ENCODE measurements at places on chromosomes 1 and 21. TPM values are rescaled to one million over a fixed set of nuclear protein-coding genes. Genes with fewer than 3 reads are reported as not detected.

PCSK9 gene
- total RNA-seq: 0.23 TPM

KLF17 gene
- total RNA-seq: not detected

- DNase-seq: no peak
- no peak overlapping the region for H3K4me3 ChIP-seq
- no peak overlapping the region for H3K27ac ChIP-seq
Observed at GRCh38 chr1:188769181-188769580, 1708.5 kb downstream of the BRINP3 start.

HSPB7 gene
- total RNA-seq: not detected

- no peaks in the 10 kb centered on the region for H3K27me3 ChIP-seq
- no peak overlapping the region for H3K4me3 ChIP-seq
- H3K27ac ChIP-seq: no peak overlapping the region
- H3K4me1 ChIP-seq: no peaks in the 10 kb centered on the region
- no peak for DNase-seq
Observed at GRCh38 chr1:229452956-229453801, 19.3 kb upstream of the ACTA1 start.

GRCh38 chr1:25757846-25758185 lies 42.2 kb upstream of the SELENON start:
- no peaks in the 10 kb centered on the region for H3K4me1 ChIP-seq
- H3K27ac ChIP-seq: no peak overlapping the region
- no peak for DNase-seq

DNA sequence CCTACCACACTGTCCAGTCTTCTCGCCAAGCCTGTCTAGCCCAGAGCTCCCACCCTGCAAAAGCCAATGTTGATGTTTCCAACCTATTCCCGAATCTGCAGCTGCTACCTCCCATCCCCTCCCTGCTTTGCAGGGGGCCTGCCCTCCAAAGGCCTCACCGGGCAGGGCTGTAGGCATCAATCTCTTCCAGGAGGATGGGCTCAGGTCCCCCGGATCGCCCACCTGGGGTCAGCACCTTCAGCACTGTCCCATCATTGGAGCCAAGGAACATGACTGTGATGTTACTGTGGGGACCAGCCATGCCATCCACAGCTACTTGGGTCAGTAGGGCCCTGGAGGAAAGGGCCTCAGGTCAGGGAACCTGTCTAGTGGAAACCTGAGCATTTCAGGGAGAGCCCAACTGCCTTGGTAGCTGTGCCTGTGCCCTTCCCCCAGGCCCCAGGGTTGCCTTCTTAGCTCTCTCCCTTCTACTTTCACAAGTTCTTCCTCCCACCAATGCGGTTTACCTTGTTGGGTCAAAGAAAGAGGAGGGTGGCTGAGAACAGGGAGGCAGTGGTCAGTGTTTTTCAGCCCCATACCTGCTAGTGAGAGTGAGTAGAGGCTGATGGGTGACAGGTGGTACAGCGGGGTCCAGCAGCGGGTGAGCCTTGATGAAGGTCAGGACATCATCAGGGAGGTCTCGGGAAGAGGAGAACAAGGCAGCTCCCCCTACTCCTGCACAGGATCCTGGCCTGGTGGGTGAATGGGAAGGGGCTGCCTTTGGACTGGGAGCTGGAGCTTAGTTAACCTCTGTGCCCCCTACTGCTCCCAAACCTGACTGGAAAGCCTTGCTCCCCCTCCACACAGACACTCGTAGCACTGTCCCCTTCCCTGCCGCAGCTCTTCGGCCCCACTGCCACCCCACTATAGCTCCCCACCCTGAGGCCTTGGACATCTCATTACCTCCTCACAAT lies 10.7 kb downstream of the SEMA6C start:
- DNase-seq: no peak
- peaks cover 6% of the 10 kb centered on the region for H3K4me1 ChIP-seq
- no peak overlapping the region for H3K27ac ChIP-seq

GRCh38 chr1:44212355-44213221 lies 683 bp upstream of the DMAP1 start:
- H3K27ac ChIP-seq: no peak overlapping the region
- no peak for DNase-seq
- peaks cover 13% of the 10 kb centered on the region for H3K4me1 ChIP-seq

GRCh38 chr1:171017426-171017825 lies 73.3 kb upstream of the FMO3 start:
- no peak overlapping the region for H3K27ac ChIP-seq
- no peak for DNase-seq
- H3K4me3 ChIP-seq: no peak overlapping the region
- H3K36me3 ChIP-seq: no peaks in the 10 kb centered on the region

- no peak overlapping the region for H3K4me3 ChIP-seq
- H3K27ac ChIP-seq: no peak overlapping the region
- H3K36me3 ChIP-seq: no peaks in the 10 kb centered on the region
- DNase-seq: no peak
- peaks cover 3% of the 10 kb centered on the region for H3K27me3 ChIP-seq
Observed at GRCh38 chr1:228987286-228987685, 252.0 kb downstream of the RHOU start.

ATP6V1G3 gene
- not detected for total RNA-seq

DNA sequence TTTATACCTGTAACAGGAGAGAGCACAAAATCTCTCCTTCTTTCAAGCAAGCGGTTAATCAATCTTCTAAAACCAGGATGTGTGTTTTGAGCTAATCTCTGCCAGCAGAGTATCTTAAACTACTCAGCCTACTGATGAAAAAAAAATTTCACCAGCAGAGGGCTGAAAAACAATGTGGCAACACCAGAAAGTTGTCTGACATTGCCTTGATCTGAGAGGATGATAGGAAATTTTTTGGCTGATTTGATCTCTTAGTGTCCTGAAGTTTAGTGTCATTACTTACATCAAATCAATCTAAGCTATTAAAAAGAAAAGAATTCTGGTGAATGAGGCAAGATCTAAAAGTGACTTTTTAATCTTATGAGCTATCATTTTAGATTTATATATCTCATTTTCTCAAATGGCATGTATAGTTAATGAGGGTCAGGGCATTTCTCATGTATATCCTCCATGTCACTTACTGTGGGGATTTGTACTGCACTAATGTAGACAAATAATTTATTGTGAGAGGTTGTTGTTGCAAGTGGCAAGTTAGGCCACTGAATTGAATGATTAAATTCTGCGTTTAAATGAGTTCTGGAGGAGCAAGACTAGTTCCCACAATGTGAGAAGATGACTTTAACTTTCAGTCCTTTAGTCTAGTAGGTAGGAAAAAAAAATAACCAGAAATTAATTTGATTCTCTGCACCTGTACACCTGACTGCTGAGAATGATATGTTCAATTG lies 10.9 kb downstream of the ADAMTS1 start:
- no peak overlapping the region for H3K27ac ChIP-seq
- no peak for DNase-seq
- peaks cover 8% of the 10 kb centered on the region for H3K27me3 ChIP-seq
- peaks cover 2% of the 10 kb centered on the region for H3K36me3 ChIP-seq
- H3K4me3 ChIP-seq: no peak overlapping the region

- peak; percentile 64 for DNase-seq
- H3K4me1 ChIP-seq: peaks cover 10% of the 10 kb centered on the region
- H3K27me3 ChIP-seq: no peaks in the 10 kb centered on the region
Observed at GRCh38 chr1:81801651-81802456, 1.1 kb downstream of the ADGRL2 start.

DNA sequence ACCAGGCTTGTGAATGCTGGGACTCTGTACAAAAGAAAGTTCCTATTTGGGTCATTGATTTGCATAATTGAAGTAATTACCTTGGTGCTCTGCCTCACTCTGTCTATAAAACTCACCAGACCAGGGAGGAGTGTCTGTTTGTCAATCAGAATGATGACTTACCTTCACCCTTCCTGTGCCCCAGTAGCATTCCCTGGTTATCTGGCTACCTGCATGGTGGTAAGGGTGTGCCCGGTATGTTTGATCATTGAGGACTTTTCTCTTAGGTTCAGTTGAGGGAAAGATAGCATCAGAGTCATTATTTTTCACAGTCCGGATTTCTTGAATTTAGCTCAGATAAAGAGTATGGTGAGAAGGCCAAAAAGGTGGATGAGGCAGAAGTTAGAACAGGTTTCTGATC lies 190.0 kb downstream of the BRINP2 start:
- no peak overlapping the region for H3K4me3 ChIP-seq
- H3K4me1 ChIP-seq: no peaks in the 10 kb centered on the region
- H3K36me3 ChIP-seq: no peaks in the 10 kb centered on the region
- no peaks in the 10 kb centered on the region for H3K27me3 ChIP-seq
- no peak for DNase-seq

DNA sequence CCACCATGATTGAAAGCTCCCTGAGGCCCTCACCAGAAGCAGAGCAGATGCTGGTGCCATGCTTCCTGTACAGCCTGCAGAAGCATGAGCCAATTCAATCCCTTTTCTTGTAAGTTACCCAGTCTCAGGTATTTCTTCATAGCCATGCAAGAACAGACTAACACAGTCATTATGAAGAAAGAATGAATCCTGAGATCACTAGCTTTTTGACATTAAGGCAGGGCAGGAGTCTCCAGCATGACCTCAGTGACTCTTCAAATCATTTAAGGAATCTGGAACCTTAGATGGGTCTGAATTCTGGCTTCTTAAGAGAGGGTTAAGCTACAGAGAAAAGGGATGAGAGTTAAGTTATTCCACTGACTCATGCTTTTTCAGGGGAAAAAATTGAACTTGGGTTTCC lies 79.0 kb downstream of the PTPN14 start:
- no peak for DNase-seq
- no peak overlapping the region for H3K4me3 ChIP-seq
- peaks cover 23% of the 10 kb centered on the region for H3K4me1 ChIP-seq
- H3K27me3 ChIP-seq: no peaks in the 10 kb centered on the region
- no peaks in the 10 kb centered on the region for H3K36me3 ChIP-seq

DNA sequence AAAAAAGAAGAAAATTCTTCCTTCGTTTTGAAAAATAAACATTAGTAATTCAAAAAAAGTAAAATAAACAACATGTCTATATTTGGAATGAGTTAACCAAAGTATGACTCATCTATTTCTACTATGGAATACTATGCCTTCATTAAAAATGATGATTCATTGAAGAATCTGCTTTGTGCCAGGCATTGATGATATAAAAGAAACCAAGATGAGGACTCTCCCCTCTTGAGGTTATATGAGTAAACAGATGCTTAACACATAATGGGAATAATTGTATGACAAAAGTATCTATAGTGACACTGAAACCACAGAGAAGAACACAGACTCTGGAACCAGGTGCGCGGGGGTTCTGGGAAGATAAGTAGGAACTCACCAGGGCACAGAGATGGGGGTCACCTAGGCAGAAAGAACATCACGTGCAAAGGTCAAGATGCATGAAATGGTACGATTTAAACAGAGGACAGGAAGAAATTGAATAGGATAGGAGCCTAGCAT lies 18.8 kb downstream of the ELF3 start:
- H3K4me1 ChIP-seq: no peaks in the 10 kb centered on the region
- H3K36me3 ChIP-seq: no peaks in the 10 kb centered on the region
- peaks cover 3% of the 10 kb centered on the region for H3K27me3 ChIP-seq
- no peak overlapping the region for H3K27ac ChIP-seq
- peak; percentile 26 for DNase-seq

DNA sequence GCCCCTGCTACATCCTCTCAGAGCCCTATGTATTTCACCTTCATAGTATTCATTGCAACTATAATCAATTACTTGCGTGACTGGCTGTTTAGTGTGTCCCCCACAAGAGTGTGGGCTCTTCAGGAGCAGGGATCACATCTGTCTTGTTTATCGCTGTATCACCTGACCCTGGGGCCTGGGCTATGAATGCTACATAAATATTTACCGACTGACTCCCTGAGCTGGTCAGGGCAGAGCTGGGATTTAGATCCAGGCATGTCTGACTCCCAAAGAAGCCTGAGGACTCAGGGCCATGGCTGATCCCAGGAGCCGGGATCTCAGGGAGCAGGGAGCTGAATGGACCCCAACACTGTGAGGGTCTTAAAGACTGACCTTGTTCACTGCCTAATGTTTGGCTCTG lies 49.7 kb downstream of the AHDC1 start:
- H3K27me3 ChIP-seq: no peaks in the 10 kb centered on the region
- DNase-seq: no peak
- H3K27ac ChIP-seq: no peak overlapping the region
- peaks cover 10% of the 10 kb centered on the region for H3K4me1 ChIP-seq
- H3K4me3 ChIP-seq: no peak overlapping the region
- H3K36me3 ChIP-seq: peaks cover 5% of the 10 kb centered on the region

DNA sequence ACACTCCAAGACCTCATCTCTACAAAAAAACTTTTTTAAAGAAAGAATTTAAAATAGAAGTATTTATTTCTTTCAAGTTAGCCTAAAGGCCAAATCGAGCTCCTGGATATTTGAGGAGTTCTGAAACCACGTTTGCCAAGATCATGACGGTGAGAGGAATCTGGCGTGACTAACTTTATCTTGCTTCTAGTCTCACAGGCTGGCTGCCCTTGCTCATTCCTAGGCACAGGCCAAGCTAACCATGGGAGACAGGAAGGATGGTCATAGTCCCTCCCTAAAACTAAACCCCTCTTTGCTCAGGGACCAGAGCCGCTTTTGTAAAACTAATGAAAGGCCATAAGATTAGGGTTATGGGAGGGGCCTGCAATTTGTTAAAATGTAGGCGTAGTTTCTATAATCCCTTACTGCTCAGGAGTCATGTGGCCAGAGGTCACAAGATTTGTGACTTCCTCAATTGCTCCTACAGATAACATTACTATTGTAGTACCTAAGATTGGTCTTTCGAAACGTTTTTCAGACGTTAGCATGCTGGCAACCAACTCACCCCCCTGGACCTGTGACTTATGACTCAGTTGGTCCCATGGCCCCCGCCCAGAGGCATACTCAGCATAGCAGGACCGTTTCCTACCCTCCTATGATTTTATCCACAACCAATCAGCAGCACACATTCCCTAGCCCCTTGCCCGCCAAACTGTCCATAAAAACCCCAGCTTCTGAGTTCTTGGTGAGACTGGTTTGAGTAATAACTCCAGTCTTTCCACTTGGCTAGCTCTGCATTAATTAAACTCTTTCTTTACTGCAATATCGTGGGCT lies 425.0 kb downstream of the SMYD3 start:
- H3K27ac ChIP-seq: no peak overlapping the region
- DNase-seq: no peak

GRCh38 chr1:26158271-26158907 lies 490 bp upstream of the FAM110D start:
- H3K27me3 ChIP-seq: no peaks in the 10 kb centered on the region
- H3K27ac ChIP-seq: no peak overlapping the region
- H3K4me3 ChIP-seq: no peak overlapping the region
- peaks cover 54% of the 10 kb centered on the region for H3K4me1 ChIP-seq
- no peaks in the 10 kb centered on the region for H3K36me3 ChIP-seq

DNA sequence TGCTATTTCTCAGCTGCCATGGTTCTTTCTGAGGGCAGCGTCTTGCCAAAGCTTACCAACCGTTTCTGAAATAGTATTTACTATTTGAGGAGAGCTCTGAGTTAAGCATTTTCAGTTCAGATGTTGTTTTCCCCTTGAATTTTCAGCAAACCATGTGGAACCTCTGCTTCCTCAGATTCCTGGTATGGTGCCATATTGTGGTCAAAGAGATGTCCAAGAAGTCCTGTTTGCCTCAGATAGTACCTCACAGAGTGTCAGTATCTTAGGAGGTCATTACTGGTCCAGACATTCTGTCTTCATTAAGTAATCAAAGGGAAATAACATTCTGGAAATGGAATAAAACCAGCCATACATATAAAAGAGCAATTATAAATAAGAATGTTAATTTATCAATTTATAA lies 36.6 kb downstream of the VANGL2 start:
- H3K4me3 ChIP-seq: no peak overlapping the region
- no peak overlapping the region for H3K27ac ChIP-seq
- no peaks in the 10 kb centered on the region for H3K4me1 ChIP-seq
- peaks cover 16% of the 10 kb centered on the region for H3K27me3 ChIP-seq
- H3K36me3 ChIP-seq: no peaks in the 10 kb centered on the region

OR2L8 gene
- not detected for total RNA-seq

GRCh38 chr1:13809461-13810159 lies 109.6 kb downstream of the PRDM2 start:
- no peak for DNase-seq
- no peaks in the 10 kb centered on the region for H3K4me1 ChIP-seq
- H3K36me3 ChIP-seq: no peaks in the 10 kb centered on the region
- no peaks in the 10 kb centered on the region for H3K27me3 ChIP-seq
